ENCODE measurements at places on chromosomes 7 and 10.

GRCh38 chr7:155456738-155457543 is 988 bp upstream of the EN2 start:
- DNase-seq = no peak

DNA sequence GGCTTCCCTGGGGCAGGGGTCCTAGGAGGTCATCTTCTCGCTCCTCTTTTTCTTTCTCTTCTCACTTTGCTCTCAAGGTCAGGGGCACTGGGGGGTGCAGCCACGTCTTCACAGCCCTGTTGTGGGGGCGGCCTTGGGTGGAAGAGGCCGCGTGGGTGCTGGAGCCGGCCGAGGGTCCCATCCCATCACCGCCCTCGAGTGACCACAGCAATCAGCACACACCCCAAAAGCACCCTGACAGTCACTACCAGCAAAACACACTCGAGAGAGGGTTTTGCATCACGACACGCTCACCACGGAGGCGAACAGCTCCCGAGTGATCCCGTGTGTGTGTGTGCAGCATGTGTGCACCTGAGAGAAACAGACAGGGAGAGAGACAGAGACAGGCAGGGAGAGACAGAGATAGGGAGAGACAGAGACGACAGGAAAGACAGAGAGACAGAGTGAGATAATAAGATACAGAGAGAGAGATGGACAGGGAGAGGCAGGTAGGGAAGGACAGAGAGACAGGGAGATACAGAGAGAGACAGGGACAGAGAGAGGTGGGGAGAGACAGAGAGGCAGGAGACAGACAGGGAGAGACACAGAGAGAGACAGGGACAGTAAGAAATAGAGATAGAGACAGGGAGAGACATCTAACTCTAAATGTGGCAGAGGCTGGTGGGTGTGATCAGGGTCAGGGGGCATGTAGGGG is 100.9 kb downstream of the WDR37 start:
- no peak for DNase-seq

- DNase-seq = no peak
These were observed 180.0 kb upstream of the BMPER start for GRCh38 chr7:33725111-33726025.

- no peak for DNase-seq
These were observed 160.9 kb upstream of the SLC13A1 start for GRCh38 chr7:123360631-123361030.

GRCh38 chr10:99457813-99458212 is 27.4 kb upstream of the GOT1 start:
- no peak for DNase-seq

DNA sequence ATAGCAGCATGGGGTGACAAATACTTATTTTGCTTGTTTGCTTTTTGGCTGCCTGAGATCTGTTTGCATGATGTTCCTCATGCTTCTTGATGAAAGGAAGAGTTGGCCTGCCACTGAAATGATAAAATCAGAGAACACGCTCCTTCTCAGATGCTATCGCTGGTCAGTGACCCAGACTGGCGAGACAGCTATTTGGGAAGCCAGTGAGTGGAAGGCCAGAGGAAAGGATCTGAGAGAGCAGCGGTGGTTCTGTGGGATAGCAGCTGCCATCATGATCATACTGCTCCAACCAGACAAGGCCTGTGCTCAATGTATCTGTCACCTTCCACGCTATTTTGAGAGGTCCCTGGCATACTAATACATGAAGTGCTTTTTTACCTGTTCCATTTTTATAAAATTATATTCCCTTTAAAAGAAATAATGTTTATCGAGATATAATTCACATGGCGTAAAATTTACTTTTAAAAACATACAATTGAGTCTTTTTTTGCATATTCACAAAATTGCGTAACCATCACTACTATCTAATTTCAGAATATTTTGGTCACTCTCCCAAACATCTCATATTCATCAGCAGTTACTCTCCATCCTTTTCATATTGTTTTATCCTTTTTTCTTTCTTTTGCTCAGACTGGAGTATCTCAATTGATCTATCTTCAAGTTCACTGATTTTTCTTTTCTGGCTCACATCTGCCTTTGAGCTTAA is 695.1 kb downstream of the TNS3 start:
- no peak for DNase-seq

DNA sequence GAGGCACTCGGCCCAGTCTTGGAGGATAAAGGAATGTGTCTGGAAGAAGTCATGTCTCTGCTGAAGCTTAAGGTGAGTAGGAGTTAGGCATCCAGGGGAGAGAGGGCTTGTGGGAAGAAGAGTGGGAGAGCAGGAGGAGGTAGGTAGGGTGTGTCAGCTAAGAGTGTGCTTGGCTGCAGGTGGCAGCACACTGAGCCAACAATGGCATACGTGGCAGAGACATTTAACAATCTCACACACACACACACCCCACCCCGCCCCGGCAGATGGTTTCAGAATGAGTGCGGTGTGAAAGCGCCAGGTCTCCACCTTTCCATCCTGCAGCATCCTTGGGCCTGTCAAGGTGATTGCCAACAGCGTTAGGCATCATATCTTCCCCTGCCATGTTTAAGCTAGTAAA is 11.2 kb upstream of the ARPC1A start:
- no peak for DNase-seq

GRCh38 chr10:3277566-3277965 is 105.0 kb upstream of the PITRM1 start:
- no peak for DNase-seq

DNA sequence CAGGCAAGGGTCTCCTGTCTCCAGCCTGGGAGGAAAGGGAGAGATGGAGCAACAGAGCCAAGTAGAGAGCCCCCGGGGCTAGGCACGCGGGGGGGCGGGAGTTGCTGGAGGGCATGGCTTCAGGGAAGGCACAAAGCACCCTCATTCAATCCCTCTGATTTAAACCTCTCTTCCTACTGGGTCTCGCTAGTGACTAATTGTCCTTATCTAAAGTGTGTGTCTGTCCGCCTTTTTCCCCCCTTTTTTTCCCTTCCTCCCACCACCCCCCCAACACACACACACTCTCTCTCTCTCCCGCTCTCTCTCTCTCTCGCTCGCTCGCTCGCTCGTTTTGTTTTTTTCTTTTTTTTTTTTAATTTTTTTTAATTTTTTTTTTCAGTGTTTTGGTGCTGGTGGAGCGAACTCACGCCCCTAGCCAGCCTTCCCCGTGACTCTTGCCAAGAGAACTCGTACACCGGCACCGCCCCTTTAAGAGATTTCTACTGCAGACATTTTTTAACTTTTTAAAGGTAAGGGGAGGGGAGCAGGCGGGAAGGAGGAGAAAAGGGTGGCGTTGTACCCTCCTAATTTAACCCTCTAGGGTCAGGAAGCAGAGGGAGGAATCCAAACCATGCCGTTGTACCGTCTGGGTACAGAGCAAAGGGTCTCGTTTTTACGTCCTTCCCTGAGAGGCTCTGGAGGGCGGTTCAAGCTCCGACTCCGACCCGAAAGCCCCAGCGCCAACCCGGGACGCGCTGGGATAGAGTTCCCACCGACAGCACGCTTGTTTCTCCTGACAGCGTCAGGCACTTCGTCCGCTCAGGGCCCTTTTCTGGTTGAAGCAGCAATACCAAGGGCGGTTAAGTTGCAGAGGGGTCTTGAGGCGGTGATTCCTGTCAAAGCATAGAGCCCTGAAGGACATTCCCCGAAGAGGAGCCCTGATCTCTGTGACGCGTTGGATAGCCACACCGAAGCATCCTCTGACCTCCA is at the start of gene HPSE2:
TSS of gene HPSE2 (minus strand) at position 195 of the 969 bp plus-strand sequence.
- no peak for DNase-seq

Measured in stimulated activated CD4-positive, alpha-beta T cell treated with anti-CD3 and anti-CD28 coated beads, Interleukin-1b, Interleukin-23, amount 100 ng/mL, for 1 hour (primary cell).